ENCODE measurements at places on chromosomes 5 and 9.

- no peak for DNase-seq
Measured at GRCh38 chr9:28688172-28688571, 1114.9 kb upstream of the C9orf72 start.

GRCh38 chr5:1515921-1516571 lies 7.7 kb downstream of the LPCAT1 start:
- DNase-seq = no peak

DNA sequence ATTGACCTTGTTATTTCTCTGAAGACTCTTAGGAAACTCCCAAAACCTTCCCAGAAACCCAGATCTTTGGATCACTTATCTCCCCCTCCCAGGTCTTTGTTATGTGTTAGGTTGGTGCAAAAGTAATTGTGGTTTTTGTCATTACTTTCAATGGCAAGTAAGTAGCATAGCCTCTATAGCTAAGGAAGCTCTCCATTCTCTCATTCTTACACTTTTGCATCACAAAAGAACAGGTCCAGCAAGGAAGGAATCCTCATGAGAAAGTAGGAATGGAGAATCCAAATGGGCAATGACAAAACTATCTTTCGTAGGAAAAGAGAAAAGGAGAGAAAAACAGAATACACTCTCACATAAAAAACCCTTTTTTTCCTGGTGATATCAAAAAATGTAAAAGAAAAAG lies 81.3 kb upstream of the ELAVL2 start:
- no peak for DNase-seq

- no peak for DNase-seq
Measured at GRCh38 chr5:176529116-176529740, 8.0 kb downstream of the RNF44 start.

DNA sequence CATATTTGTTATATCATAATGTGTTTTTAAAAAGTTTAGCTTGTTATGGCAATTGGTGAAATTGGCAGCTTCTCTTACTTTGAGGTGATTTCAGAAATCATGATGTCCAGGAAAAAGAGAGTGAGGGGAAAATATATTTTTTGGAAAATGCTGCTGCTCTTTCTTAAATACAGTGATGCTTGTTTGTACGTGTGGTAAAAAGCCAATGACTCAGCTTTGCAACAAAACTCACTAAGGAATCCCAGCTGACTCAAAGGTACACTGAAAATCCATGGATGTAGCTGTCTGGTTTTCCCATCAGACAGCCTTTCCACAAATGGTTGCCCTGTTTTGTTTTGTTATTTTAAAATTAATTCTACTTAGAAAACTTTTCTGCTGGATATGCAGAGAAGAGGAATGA lies 306.4 kb upstream of the PAPPA start:
- no peak for DNase-seq

DNA sequence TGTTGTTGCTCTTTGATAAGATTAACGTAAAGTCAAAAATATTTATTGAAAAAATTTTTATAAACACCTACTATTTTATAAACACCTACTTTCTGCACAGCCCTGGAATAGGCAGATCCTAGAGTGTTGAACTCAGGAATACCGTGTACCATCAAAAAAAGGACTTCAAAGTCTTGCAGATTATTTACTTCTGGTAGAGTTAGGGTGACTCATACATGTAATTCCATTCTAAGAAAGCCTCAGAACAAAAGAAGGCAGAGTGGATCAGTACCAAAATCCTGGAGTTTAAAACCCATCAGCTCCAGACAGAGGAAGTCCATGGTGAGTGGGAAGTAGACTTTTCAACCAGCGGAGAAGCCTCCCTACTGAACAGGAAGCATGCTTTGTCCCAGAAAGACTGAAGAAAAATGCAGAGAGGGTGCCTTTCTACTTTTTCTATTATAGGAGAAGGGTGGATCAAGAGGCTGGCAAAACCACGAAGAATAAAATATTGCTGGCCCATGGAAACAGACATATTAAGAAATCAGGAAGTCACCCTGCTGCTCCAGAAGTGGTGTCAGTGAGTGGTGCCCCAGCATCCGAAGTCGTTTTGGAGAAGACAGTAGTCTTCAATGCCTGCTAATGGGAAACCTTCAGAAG lies 45.1 kb upstream of the DAB2 start:
- no peak for DNase-seq

GRCh38 chr5:52520171-52520570 lies 267.5 kb upstream of the ITGA1 start:
- no peak for DNase-seq

DNA sequence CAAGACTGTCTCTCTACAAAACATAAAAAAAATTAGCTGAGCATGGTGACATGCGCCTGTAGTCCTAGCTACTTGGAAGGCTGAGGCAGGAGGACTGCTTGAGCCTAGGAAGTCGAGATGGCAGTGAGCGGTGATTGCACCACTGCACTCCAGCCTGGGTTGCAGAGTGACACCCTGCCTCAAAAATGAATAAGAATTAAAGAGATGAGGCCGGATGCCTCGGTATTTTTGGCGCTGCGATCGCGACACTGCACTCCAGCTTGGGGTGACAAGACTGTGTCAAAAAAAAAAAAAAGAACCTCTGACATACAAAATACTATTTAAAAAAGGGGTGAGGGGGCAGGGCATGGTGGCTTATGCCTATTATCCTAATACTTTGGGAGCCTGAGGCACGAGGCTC lies 7.3 kb downstream of the GPBP1 start:
- DNase-seq = no peak

DNA sequence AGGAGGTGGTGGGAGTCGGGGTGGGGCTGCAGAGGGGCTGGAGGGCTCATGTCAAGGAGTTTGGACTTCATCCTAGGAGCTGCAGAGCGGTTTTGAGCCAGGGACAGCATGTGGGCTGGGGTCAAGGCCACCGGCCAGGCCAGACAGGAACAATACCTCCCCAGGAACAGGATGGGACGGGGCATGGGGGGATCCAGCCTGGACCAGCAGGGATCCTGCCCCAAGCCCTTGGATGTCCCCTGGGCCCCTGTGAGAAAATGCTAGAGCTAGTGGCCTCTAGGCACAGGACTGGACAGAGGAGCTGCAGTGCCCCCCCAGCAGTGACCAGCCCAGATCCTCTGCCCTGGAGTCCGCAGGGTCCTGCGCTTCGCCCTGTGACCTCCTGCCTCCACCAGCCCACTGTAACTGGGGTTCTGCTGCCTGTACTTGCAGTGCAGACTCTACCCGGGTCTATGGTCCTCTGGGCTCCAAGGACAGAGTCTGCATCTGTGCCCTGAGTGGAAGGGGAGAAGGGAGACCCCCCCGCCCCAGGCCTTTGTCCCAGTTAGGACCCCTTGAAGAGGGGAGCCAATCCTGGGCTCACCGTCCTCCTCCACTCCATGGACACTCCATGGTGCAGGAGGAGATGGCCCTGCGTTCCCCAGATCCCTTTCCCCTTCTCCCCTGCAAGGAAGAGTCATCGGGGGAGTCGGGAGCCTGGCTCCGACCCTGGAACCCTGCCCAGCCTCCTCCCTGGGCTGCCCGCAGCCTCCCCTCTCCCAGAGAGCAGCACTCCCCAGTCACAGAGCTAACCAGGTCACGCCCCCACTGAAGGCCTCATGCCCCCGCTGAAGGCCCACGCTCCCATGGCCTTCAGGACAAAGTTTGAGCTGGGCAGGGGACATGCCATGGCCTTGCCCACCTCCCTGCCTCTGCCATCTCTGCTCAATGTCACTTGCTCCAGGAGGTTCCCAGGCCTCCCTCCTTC lies 3.0 kb upstream of the MXD3 start:
- no peak for DNase-seq

- DNase-seq = no peak
Measured at GRCh38 chr9:101739311-101739710, 864 bp upstream of the GRIN3A start.

GRCh38 chr5:73312146-73312871 lies 136.3 kb downstream of the FOXD1 start:
- DNase-seq = no peak

DNA sequence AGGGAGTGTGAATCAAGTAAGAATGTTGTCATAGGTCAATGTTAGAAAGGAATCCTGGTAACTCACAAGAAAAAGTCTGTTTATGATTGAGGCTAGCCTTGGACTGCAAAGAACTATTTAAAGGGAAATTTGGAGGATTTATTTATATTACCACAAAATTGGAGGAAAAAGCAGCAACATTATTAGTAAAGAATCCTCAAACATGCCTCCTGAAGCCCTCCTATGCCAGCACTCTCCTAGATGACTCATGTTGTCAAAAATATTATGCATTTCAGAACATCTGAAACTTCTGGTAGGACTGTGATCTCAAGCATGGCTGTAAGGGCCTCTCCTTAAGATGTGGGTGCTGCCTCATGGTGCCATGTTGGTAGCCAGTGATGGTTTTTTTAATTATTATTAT lies 628.5 kb downstream of the CHSY3 start:
- no peak for DNase-seq

GRCh38 chr5:138032028-138032571 lies 779 bp downstream of the FAM13B start:
- peak; percentile 13 for DNase-seq

GRCh38 chr9:137703842-137704508 lies 85.2 kb downstream of the EHMT1 start:
- DNase-seq = no peak

DNA sequence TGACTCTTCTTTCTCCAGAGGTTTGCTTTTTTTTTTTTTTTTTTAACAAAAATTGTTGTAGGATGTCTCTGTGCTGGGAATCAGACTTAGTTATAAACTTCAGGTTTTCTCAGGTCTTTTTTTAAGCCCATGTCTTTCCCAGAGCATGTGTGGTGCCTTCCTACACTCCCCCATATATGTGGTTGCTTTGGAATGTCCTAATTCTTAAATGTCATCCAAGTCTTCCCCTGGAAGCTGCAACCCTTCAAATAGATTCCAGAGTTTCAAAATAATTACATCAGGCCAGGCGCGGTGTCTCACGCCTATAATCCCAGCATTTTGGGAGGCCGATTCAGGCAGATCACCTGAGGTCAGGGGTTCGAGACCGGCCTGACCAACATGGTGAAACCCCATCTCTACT lies 73.2 kb upstream of the FAM120A start:
- DNase-seq = no peak

GRCh38 chr9:129740666-129741464 lies 12.0 kb downstream of the PTGES start:
- DNase-seq = no peak

DNA sequence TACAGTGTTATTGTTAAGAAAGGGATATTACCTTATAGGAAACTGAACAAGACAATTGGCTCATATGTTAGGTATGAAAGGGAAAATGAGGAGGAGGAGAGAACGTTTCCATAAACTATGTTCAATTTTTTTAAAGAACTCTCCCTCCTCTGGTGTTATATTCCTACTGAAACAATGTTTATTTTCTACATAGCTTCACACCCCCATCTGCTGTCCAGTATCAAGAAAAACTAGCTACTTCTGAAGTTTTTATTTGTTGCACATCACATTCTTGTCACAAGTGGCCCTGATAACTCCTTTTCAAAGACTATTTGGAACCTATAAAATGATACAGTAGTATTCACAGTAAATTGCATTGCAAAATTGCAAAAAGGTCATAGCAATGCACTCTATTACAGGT lies 223.4 kb upstream of the FAM174A start:
- no peak for DNase-seq

- no peak for DNase-seq
Measured at GRCh38 chr5:87393331-87393730, 19.4 kb downstream of the CCNH start.

DNA sequence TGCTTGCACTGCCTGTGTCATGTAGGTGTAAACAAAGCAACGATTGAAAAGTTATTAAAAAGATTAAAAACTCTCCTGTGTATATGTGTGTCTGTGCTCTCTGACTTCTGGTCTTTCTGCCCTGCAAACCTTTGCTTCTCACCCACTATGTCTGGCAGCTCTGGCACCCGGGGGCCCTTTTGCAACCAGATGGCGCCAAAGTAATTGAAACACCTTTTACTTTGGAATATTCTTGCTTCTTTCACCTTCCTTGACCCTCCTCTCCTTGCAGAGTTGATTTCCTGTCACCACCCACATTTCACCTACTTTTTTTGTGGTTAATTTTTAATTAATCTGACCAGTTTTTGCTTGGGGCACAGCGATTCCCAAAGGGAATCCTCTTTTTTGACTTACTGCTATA lies 275.5 kb downstream of the ARHGEF28 start:
- no peak for DNase-seq

GRCh38 chr9:20111173-20111843 lies 322.5 kb upstream of the SLC24A2 start:
- no peak for DNase-seq

DNA sequence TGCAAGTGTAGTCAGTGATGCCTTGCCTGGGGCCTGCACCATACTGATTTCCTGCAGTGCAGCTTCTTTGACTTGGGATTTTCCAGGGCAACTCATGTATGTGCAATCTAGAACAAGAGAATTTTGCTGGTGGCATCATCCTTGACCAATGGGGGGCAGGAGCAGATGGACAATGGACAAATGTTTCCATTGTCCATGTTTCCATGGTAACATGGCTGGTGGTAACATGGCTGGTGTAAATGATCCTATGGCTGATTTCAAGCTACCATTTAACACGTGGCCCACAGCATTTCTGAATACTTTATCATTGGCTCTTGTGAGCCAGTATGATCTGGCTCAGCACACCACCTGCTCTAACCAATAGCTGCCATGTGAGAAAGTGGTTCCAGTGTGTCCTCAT lies 130.1 kb upstream of the OSMR start:
- DNase-seq = no peak

DNA sequence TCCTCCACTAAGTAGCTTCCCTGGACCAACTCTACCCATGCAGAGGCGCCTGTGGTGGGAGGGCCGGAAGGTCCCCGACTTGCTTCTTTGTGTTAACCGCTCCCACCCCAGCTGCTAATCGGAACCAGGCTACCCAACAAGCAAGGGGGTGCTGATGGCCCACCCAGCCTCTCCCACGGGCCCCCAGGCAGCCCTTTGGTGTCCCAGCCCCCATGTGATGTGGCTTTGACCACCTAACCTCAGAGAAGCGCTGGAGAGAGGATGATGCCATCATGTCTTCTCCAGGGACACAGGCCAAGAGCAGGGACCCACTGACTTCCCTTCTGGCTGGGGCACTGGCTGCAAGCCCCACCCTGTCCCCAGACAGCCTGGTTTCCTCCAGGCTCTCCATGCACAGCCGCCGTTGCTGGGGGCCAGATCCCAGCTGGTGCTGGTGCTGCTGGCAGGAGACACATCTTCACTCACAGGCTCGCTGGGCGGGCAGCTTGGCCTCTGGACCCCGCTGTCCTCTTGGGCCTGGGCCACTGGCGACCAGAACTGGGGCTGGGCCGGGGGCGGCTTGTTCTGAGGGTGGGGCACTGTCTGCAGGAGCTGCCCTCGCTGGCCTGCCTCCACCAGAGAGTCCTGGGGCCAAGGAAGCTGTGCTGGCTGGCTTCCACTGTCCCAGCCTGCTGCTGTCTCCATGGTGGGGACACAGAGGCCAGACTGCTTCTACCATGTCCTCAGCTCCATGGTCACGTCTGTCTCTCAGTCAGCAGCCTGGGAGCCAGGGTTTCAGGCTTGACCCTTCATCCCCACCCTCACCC lies 27.8 kb downstream of the LAMC3 start:
- DNase-seq = no peak

GRCh38 chr5:83249156-83249555 lies 171.8 kb downstream of the XRCC4 start:
- no peak for DNase-seq

- DNase-seq = no peak
Measured at GRCh38 chr5:56018832-56019231, 24.1 kb upstream of the IL6ST start.

GRCh38 chr5:68067291-68067690 lies 148.3 kb upstream of the PIK3R1 start:
- DNase-seq = no peak

- no peak for DNase-seq
Measured at GRCh38 chr9:18268381-18268780, 205.6 kb upstream of the ADAMTSL1 start.

Measured in activated T-helper 1 cell treated with anti-CD3 and anti-CD28 coated beads, Interleukin-2, amount 50 U/mL, for 16 hours (primary cell).